Type B pancreatic cell (in vitro differentiated cells): ENCODE measurements at places on chromosomes 2 and 18. TPM values are rescaled to one million over a fixed set of nuclear protein-coding genes. Genes with fewer than 3 reads are reported as not detected.

GRCh38 chr2:5980450-5981190, 288.4 kb downstream of the SOX11 start:
- H3K27ac ChIP-seq, result peak overlapping the region; percentile 78
- H3K27me3 ChIP-seq, result peaks cover 21% of the 10 kb centered on the region
- no peak for DNase-seq
- peak overlapping the region; percentile 54 for H3K4me3 ChIP-seq
- H3K4me1 ChIP-seq, result peaks cover 50% of the 10 kb centered on the region
- no peaks in the 10 kb centered on the region for H3K36me3 ChIP-seq

DNA sequence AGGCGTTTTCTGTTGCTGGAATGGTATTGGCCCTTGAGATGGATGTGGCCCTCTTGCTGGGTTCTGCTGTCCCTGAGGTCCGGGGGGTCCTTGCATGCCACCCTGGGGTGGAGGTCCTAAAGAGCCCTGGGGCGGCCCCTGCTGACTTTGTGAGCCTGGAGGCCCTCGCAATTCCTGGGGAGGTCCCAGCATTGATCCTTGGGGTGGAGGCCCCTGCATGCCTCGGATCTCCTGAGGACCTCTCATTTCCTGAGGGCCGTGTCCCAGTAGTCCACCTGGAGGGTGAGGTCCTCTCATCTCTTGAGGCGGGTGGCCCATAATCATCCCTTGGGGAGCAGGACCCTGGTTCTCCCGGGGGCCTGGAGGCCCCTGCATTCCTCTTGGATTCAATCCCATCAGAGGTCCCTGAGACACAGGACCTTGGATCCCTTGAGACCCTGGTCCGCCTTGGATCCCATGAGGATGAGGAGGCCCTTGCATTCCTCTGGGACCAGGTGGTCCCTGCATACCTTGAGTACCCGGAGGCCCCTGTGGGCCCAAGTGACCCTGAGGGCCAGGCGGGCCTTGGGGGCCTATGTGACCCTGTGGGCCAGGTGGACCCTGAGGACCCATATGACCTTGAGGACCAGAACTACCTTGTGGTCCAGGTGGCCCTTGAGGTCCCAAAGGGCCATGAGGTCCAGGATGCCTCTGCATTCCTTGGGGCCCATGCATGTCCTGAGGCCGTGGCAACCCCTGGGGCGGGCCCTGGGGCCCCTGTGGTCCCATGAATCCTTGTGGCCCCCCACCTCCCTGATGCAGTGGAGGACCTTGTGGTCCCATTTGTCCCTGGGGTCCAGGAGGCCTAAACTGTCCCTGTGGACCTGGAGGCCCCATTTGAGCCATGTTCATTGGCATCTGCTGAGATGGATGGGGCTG, 18.3 kb downstream of the SFT2D3 start:
- no peaks in the 10 kb centered on the region for H3K27me3 ChIP-seq
- peaks cover 26% of the 10 kb centered on the region for H3K36me3 ChIP-seq
- no peak for DNase-seq
- no peaks in the 10 kb centered on the region for H3K4me1 ChIP-seq
- H3K27ac ChIP-seq, result no peak overlapping the region

DNA sequence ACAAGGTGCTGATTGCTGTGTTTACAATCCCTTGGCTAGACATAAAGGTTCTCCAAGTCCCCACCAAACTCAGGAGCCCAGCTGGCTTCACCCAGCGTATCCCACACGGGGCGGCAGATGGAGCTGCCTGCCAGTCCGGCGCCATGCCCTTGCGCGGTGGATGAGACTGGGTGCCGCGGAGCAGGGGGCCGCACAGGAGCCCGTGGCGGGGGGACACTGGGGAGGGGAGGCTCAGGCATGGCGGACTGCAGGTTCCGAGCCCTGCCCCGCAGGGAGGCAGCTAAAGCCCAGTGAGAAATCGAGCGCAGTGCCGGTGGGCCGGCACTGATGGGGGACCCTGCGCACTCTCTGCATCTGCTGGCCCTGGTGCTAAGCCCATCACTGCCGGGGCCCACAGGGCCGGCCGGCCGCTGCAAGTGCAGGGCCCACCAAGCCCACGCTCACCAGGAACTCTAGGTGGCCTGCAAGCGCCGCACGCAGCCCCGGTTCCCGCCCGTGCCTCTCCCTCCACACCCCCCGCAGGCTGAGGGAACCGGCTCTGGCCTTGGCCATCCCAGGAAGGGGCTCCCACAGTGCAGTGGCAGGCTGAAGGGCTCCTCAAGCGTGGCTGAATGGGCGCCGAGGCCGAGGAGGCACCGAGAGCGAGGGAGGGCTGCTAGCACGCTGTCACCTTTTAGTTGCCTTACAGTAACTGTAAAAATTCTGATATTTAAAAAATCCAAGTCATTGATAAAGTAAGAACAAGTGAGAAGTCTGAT, 930.0 kb upstream of the FSHR start:
- no peak for DNase-seq
- no peaks in the 10 kb centered on the region for H3K27me3 ChIP-seq
- peaks cover 6% of the 10 kb centered on the region for H3K36me3 ChIP-seq
- peaks cover 5% of the 10 kb centered on the region for H3K4me1 ChIP-seq
- no peak overlapping the region for H3K4me3 ChIP-seq
- no peak overlapping the region for H3K27ac ChIP-seq

DNA sequence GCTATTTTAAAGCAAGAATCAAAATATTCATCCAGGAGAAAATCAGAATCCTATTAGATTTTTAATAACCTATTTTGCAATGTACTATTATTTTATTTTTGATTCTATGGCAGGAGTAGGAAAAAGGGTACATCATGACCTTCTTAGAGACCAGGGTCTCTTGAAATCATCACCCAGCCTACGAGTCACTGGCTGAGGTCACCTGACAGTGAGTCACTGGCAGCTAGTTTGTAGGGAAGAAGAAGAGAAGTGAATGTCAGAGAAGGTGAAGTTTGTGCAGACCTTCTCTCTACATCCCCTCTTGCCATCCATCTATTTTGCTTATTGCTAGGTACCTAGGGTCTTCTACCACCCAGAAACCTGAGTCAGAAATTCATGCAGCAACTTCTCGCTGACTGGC, 144.2 kb downstream of the ALK start:
- H3K27me3 ChIP-seq, result no peaks in the 10 kb centered on the region
- H3K36me3 ChIP-seq, result no peaks in the 10 kb centered on the region
- H3K27ac ChIP-seq, result no peak overlapping the region
- H3K4me1 ChIP-seq, result peaks cover 25% of the 10 kb centered on the region
- DNase-seq, result no peak

DNA sequence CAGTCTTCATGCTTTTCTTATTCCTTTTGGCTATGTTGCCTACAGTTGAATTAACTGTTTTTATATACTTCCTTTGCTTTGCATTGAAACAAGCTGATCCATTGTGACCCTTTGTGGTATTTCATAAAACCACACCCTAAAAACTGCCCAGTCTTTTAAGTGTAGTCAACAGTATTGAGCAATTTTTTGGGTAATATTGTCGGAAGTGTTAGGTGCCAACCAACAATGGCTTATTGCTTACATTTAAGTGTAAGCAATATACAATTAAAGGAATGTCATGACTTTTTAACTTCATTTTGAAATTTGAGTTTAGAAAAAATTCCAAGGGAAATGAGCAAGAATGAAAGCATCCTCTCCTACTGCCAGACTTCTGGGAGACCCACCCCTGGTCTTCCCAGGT, 174.1 kb downstream of the NEDD4L start:
- no peak overlapping the region for H3K4me3 ChIP-seq
- no peak for DNase-seq
- no peaks in the 10 kb centered on the region for H3K36me3 ChIP-seq
- H3K27me3 ChIP-seq, result no peaks in the 10 kb centered on the region

GRCh38 chr2:26764078-26764887, at the start of gene SLC35F6:
TSS of gene SLC35F6 (plus strand) at chr2:26764284. CDS start at chr2:26764350, 66 bp downstream.
- no peaks in the 10 kb centered on the region for H3K36me3 ChIP-seq
- H3K27me3 ChIP-seq, result no peaks in the 10 kb centered on the region
- peaks cover 21% of the 10 kb centered on the region for H3K4me1 ChIP-seq
- peak; percentile 88 for DNase-seq

GRCh38 chr2:145016711-145017110, 496.8 kb upstream of the ZEB2 start:
- no peak overlapping the region for H3K27ac ChIP-seq
- no peaks in the 10 kb centered on the region for H3K36me3 ChIP-seq

DNA sequence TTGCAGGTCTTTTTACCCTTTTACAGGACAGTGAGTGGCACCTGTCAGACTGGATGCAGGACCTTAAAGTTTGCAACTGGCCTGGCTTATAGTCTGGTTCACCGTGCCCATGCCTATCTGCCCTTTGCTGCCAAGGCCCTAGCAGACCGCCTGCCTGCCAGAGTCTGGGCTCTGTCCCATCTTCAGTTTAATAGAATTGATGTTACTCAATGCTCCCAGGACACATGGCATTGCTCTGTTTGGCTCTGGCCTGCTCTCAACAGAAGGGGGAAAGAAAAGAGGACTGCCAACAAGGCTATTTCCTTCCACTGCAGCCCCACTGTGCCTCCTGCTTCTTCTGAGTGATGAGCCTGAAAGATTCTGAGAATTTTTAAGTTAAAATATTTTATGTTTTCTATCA, 25.6 kb upstream of the TMEM178A start:
- no peak overlapping the region for H3K4me3 ChIP-seq
- peaks cover 2% of the 10 kb centered on the region for H3K27me3 ChIP-seq
- no peaks in the 10 kb centered on the region for H3K36me3 ChIP-seq
- H3K4me1 ChIP-seq, result peaks cover 12% of the 10 kb centered on the region

GRCh38 chr2:238358769-238359168, 38.5 kb downstream of the TRAF3IP1 start:
- no peaks in the 10 kb centered on the region for H3K27me3 ChIP-seq
- H3K36me3 ChIP-seq, result peaks cover 31% of the 10 kb centered on the region
- H3K4me1 ChIP-seq, result peaks cover 6% of the 10 kb centered on the region
- DNase-seq, result no peak
- H3K4me3 ChIP-seq, result no peak overlapping the region
- H3K27ac ChIP-seq, result no peak overlapping the region

GRCh38 chr2:86330001-86330400, 7.4 kb downstream of the REEP1 start:
- H3K27ac ChIP-seq, result no peak overlapping the region
- H3K27me3 ChIP-seq, result peaks cover 33% of the 10 kb centered on the region
- H3K4me1 ChIP-seq, result no peaks in the 10 kb centered on the region
- no peak overlapping the region for H3K4me3 ChIP-seq

DNA sequence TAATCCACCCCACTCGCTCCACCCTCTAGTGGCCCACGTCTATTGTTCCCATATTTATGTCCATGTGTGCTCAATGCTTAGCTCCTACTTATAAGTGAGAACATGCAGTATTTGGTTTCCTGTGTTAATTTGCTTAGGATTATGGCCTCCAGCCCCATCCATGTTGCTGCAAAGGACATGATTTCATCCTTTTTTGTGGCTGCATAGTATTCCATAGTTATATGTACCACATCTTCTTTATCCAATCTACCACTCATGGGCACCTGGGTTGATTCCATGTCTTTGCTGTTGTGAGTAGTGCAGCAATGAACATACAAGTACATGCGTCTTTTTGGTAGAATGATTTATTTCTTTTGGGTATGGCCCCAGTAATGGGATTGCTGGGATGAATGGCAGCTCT, 319.9 kb downstream of the DYSF start:
- no peaks in the 10 kb centered on the region for H3K36me3 ChIP-seq
- no peaks in the 10 kb centered on the region for H3K4me1 ChIP-seq
- H3K27me3 ChIP-seq, result no peaks in the 10 kb centered on the region
- H3K27ac ChIP-seq, result no peak overlapping the region
- DNase-seq, result no peak

GRCh38 chr2:140882671-140883620, 1247.9 kb downstream of the LRP1B start:
- no peaks in the 10 kb centered on the region for H3K36me3 ChIP-seq
- no peaks in the 10 kb centered on the region for H3K4me1 ChIP-seq
- DNase-seq, result no peak

DNA sequence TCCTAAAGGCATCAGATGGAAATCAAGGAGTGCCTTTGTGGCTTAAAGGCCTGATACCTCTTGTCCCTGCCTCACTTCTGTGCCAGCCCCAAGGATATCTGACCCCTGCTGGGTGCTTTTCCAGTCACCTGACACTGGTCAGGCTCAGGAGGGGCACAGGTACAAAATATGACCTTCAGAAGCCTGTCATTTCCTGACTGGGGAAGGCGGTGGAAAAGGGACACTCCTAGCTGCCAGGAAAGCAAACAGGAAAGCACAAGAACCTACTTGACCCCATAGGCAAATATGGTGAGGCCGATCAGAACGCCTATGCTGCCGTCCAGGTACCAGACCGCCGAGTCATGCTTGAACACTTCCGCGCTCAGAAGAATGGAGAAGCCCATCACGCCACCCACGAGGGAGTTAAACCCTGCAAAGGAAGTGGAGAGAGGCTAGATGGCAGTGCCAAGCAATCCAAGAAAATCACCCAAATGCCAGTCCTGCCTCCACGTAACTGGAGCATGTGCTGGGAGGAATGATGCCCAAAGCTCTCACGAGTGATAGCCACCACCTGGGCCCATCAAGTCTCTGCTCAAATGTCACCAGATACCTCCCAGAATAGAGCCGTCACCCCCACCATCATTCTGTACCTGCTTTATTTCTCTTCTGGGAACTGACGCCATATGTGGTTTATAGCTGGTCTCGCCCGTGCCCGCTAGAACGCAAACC, 204.0 kb downstream of the MGAT5 start:
- peaks cover 9% of the 10 kb centered on the region for H3K4me1 ChIP-seq
- H3K27ac ChIP-seq, result no peak overlapping the region
- no peaks in the 10 kb centered on the region for H3K36me3 ChIP-seq
- H3K4me3 ChIP-seq, result no peak overlapping the region

GRCh38 chr18:60891936-60892335, 441.3 kb upstream of the CDH20 start:
- no peak for DNase-seq
- peak overlapping the region; percentile 92 for H3K27ac ChIP-seq
- no peaks in the 10 kb centered on the region for H3K27me3 ChIP-seq
- H3K4me1 ChIP-seq, result peaks cover 4% of the 10 kb centered on the region

DNA sequence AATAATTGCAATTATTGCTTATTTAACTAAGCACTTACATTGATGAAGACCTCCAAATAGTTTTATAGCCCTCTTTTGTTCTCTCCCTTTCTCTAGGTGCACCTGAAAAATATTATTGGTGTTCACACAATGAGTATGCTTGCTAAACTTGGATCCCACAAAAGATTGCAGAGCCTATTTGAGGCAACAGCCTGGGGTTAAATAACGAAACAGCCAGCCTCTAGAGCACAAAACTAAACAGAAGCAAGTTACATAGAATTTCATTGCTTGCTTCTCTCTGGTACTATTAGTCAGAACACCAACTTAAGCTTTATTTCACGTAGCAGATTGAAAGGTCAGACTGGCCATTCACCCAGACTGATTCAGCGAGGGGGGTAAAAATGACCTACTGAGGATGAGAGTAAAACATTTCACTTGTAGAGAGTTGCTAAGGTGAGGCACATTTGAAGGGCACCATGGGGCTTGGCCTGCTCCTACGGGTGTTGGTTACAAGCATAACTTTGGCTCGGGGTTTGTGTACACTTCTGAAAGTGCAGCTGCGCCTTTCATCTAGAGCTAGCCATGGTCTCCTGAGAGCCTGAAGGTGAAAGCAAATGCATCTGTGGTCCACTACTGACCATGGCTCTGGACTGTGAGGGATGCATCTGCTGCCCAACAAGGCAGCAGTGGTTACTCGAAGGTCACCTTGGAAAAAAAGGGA, 225.1 kb upstream of the LRRTM1 start:
- no peaks in the 10 kb centered on the region for H3K36me3 ChIP-seq
- H3K4me3 ChIP-seq, result no peak overlapping the region

GRCh38 chr2:234661175-234661574, 164.3 kb upstream of the ARL4C start:
- no peak overlapping the region for H3K4me3 ChIP-seq
- no peaks in the 10 kb centered on the region for H3K4me1 ChIP-seq
- no peak overlapping the region for H3K27ac ChIP-seq
- peaks cover 4% of the 10 kb centered on the region for H3K36me3 ChIP-seq
- no peaks in the 10 kb centered on the region for H3K27me3 ChIP-seq

Gene MATN3
- total RNA-seq, result 0.45 and 3.0 TPM in 2 replicates

Gene ONECUT2
- 6.8 and 16.1 TPM in 2 replicates for total RNA-seq

Gene TMEM18
- 22.8 and 27.4 TPM in 2 replicates for total RNA-seq

Gene GALR1
- total RNA-seq, result 0.07 and 0.14 TPM in 2 replicates

Gene GAREM2
- 3.1 and 16.9 TPM in 2 replicates for total RNA-seq

Gene AGXT
- 0.51 and 1.00 TPM in 2 replicates for total RNA-seq

Gene DTNB
- 11.8 and 28.6 TPM in 2 replicates for total RNA-seq

Gene HOXD9
- 0.19 and 1.5 TPM in 2 replicates for total RNA-seq
